ENCODE measurements at places on chromosomes 2 and 18.

GRCh38 chr2:19900931-19901441 lies 797 bp downstream of the TTC32 start:
- no peak for DNase-seq

- DNase-seq: peak; percentile 45
These were observed 979 bp downstream of the LONRF2 start for GRCh38 chr2:100321179-100321865.

DNA sequence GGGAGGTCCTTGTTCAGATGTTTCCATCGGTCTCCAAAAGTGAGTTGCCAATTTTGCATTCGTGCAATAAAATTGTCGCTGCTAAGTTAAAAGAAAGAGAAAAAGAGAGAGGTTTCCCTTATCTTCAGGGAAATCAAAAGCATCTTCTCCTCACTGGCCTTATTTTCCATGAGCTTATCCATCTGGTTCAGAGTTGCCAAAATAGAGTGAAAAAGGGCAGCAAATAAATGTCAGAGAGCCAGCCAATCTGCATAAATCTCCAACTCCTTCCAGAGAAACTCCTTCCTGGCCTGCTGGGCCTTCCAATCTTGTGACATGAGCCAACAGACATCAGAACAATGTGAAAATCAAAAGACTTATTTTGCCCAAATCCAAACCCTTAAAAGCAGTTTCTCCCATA lies 28.4 kb downstream of the PAX3 start:
- DNase-seq: no peak

DNA sequence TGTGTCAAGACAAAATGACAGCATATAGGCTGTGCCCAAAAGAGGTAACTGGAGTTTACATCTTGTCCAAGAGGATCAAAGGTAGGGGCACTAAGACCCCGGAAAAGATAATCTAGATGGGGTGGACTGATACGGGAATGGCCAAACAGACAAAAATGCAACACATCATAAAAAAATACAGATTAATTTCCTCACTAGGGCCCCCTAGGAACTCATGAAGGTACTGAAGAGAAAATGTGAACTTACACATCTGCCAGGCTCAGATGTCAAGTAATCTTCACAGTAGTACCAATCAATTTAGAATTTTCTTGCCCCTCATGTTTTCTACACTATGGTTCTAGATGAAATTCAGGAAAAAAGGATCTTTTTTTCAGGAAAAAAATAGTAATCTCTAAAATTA lies 115.6 kb upstream of the REG3A start:
- no peak for DNase-seq

DNA sequence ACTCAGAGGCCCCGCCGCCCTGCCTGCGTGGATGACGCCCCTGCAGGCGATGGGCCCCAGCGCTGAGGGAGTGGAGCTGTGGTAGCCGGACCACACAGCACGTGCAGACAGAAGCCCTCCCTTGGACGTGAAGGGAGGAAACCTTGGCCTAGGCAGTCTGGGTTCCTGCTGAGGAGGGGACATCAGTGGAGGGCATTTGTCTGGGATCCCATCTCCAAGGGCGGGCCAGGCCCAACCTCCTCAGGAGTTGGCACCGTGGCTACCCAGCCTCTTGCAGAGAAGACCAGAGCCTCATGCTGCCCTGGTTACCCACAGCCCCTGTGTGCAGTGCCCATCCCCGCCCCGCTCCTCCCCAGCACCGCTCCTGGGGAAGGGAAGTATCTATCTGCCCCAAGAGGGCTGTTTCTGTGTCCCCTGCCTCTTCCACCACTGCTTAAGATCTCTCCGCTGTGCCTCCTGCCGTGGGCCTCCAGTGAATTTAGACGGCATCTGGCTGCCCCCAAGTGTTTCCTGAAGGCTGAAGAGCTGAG lies 241.8 kb downstream of the KLHL29 start:
- DNase-seq: no peak

DNA sequence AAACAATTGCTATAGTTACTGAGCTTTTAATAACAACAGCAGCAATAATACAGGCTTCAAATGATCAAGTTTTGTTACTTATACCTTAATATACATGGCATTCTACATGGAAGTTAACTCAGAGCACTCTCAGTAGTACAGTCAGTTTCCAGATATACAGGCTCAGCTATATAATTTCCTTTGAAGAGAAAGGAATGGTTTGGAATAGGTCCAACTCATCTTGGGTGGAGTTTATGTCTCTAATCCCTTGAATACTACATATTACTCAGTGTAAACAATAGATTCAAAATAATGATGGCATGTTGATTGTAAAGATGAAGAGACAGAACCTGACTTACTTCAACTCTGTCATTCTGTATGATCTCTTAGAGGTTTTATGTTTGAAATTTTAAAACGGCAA lies 174.9 kb downstream of the EPHA4 start:
- DNase-seq: no peak

GRCh38 chr2:129801575-129801974 lies 177.9 kb upstream of the RAB6C start:
- no peak for DNase-seq

DNA sequence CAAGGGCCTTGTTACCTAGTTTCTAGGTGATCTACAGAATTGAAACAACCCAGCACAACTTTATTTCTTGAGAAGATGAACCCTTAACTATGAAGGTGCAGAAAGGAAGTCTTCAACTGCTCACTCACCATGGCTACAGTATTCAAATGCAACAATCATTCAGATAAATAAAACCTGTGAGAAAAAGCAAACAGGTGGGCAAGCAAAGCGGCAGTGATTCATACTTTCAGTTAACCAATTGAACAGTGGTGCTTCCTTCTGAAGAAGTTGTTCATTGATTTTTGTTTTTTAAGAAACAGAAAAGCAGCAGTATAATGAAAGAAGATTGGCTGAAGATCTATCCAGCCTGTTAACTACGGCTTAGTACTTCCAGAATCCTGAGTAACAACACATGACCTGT lies 43.5 kb downstream of the SLC35F5 start:
- DNase-seq: no peak

DNA sequence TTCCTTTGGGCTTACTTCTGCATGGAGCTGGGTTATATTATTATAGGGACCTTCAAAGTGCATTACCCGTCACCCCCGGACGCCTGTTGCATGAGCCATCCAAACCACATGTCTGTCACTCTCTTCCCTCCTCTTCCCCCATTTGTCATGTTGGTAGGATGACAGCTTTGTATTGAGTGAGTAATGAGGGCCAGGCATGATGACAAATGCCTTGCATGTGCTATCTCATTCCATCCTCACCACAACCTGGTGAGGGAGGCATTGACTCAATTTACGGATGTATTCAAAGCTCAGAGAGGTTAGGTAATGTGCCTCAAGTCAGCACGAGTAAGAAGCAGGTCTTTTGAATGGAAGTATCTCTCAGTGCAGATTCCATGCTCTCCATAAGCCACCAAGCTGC lies 510.5 kb upstream of the TNP1 start:
- DNase-seq: no peak

DNA sequence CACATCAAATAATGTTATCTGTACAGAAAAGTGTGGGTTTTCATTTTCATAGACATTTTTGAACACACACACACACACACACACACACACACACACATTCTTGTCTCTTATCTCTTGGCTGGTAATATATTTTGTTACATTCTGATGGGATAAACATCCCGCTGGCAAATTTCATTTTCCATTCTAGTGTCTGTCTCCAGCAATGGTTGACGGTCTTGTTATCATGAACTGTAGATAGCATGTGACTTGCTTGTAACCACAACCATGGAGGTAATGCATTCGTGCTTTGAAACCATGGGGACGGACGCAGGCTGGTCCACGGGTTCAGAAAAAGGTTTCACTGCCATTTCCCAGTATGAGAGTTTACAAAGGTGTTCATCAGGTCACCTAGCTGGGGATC lies 156.4 kb downstream of the PPP1R1C start:
- no peak for DNase-seq

DNA sequence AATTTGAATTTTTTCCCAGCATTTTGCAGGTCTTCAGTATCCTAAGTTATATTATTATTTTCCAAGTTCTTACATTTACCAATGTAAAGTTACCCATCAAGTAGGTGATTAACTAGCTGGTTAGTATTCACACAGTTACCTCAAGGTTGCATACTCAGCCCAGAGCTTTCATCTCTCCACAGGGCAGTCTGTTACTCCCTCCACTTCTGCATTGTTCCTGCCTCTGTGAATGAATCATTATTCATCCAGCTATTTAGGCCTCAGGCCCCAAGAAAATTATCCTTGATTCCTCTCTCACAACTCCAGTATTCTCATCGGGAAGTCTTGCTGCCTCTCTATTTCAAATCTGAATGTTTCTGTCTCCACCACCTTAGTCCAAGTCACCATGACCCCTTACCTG lies 92.2 kb downstream of the SMC6 start:
- no peak for DNase-seq

- DNase-seq: no peak
These were observed 1.8 kb upstream of the PDE11A start for GRCh38 chr2:178074123-178075005.

DNA sequence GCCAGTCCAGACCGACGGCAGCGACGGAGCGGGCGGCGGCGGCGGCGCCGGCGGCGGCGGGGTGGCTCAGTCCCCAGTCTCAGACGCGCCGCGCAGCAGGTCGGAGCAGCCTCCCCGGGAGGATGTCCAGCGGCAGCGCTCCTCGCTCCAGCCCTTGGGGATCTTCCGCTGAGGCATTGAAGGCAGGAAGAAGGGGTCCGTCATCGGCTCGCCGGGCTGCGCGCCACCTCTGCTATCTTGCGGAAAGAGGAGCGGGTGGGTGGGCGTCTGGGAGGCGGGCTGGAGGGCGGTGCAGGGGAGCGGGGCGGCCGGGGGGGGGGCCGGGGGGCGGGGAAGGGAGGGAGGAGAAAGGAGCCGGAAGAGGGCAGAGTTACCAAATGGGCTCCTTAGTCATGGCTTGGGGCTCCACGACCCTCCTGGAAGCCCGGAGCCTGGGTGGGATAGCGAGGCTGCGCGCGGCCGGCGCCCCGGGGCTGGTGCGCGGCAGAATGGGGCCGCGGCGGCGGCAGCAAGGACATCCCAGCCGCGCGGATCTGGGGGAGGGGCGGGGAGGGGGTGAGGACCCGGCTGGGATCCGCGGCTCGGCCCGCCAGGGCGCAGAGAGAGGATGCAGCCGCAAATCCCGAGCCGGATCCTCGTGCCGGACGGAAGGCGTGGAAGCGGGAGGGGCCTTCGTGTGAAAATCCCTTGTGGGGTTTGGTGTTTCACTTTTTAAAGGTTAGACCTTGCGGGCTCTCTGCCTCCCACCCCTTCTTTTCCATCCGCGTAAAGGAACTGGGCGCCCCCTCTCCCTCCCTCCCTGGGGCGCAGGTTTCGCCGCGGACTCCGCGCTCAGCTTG lies at the start of gene NETO1:
NETO1 (minus strand) TSS at position 242 of the 839 bp plus-strand sequence. CDS start 696 bp downstream, outside the sequence.
- no peak for DNase-seq

GRCh38 chr2:191635333-191636234 lies 42.4 kb upstream of the NABP1 start:
- no peak for DNase-seq

GRCh38 chr2:19359456-19359855 lies 1.0 kb upstream of the OSR1 start:
- DNase-seq: no peak

GRCh38 chr2:171553858-171554257 lies 31.6 kb downstream of the CYBRD1 start:
- no peak for DNase-seq

DNA sequence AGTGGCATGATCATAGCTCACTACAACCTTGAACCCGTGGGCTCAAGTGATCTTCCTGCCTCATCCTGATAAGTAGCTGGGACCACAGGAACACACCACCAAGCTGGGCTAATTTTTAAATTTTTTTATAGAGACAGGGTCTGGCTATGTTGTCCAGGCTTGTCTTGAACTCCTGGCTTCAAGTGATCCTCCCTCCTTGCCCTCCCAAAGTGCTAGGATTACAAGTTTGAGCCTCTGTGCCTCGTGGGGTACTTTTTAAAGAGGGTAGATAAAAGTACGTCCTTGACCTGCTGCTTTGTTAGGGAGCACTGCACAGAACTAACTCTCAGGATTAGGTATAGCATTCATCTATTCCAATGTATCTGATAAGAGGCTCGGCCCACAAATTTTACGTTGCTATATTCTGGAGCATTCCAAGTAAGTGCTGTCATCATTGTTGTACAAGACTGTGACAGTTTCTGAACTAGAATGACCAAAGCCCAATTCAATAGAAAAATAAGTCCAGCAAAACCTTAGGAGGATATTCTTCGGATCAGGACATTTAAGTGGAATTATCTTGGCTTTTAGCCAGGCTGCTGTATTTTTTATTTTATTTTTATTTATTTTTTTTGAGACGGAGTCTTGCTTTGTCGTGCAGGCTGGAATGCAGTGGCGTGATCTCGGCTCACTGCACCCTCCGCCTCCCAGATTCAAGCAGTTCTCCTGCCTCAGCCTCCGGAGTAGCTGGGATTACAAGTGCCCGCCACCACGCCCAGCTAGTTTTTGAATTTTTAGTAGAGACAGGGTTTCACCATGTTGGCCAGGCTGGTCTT lies 4.1 kb downstream of the MTCL1 start:
- DNase-seq: no peak

DNA sequence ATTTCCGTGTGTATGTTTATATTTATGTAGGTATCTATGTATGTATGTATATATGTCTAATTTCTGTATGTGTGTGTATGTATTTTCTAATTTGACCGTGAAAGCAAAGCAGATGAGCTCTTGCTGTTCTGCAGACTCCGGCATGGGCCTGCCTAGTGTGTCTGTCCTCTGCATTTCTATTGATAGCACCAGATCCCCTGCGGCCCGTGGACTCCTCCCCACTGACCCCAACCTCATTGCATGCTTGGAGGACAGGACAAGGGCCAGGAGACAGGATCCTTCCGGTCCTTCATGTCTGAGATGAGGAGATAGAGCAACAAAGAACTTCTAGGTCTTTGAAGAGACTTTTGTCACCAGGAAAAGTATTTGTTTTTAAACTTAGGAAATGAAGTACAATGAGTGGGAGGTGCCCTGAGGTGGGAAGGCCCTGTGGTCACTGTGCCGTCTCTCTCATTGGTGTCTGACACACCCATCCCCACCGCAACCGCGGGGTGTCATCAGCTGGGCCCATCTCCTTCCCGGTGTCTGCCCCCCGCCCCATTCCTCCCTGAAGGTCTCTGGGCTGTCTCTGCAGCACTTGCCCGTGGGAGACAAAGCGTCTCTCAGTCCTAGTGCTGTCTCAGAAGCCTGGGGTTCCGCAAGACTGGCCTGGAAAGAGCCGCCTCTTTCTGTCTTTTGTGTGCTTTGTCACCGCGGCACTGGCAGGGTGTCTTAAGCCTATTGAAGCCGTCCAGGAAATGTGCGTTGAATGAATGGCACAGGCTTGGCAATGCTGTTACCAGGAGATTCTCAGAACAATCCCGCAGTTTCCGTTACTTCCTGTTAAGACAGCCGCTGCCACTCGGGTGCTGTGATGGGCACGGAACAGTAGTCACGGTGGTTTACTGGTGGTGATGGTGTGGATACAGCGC lies 216.4 kb downstream of the AGAP1 start:
- no peak for DNase-seq

GRCh38 chr18:48874701-48875162 lies 76.0 kb downstream of the SMAD7 start:
- no peak for DNase-seq

All from NCI-H2171 (cell line).